ENCODE measurements at places on chromosomes 16 and 17. TPM values are rescaled to one million over a fixed set of nuclear protein-coding genes. Genes with fewer than 3 reads are reported as not detected.
A peak's percentile ranks its signal among the peaks of the same experiment; 100 is the strongest.

Gene CD300E
- polyA plus RNA-seq, result 0.92 TPM

Gene SLFN12
- polyA plus RNA-seq, result 2.5 TPM

Gene SLC35G6
- not detected for polyA plus RNA-seq

- H3K27ac ChIP-seq, result no peak overlapping the region
- no peak for DNase-seq
- H3K4me3 ChIP-seq, result no peak overlapping the region
- no peaks in the 10 kb centered on the region for H3K27me3 ChIP-seq
- H3K36me3 ChIP-seq, result no peaks in the 10 kb centered on the region
- H3K4me1 ChIP-seq, result peaks cover 29% of the 10 kb centered on the region
Measured at GRCh38 chr17:9410301-9410700, 165.3 kb downstream of the STX8 start.

- H3K4me3 ChIP-seq, result no peak overlapping the region
- H3K4me1 ChIP-seq, result peaks cover 5% of the 10 kb centered on the region
- H3K27me3 ChIP-seq, result no peaks in the 10 kb centered on the region
- DNase-seq, result no peak
Measured at GRCh38 chr17:45345246-45345553, 28.4 kb upstream of the MAP3K14 start.

GRCh38 chr17:42683407-42684034 lies 1.2 kb downstream of the CNTNAP1 start:
- H3K36me3 ChIP-seq, result no peaks in the 10 kb centered on the region
- no peak overlapping the region for H3K27ac ChIP-seq
- peaks cover 42% of the 10 kb centered on the region for H3K4me1 ChIP-seq
- H3K4me3 ChIP-seq, result no peak overlapping the region

DNA sequence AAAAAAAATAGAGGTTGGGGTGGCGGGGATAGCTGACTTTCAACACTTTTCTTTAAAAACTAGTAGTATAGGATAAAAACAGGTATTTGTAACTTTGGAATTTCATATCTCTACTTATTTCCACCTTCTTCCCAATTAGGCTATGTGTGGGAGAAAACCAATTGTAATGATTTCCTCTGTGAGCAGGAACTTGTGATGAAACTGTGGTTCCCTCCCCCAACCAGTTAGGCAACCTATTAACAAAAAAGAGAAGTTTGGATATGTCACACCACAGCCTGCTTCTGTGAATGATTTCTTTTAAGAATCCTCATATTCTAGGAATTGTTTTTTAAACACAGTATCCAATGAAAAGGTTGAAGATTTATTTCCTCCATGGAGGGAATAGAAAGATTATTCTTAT lies 1.9 kb downstream of the IGSF6 start:
- peaks cover 5% of the 10 kb centered on the region for H3K36me3 ChIP-seq
- peak; percentile 44 for DNase-seq
- H3K4me3 ChIP-seq, result peak overlapping the region; percentile 59
- H3K27me3 ChIP-seq, result no peaks in the 10 kb centered on the region
- no peak overlapping the region for H3K27ac ChIP-seq

DNA sequence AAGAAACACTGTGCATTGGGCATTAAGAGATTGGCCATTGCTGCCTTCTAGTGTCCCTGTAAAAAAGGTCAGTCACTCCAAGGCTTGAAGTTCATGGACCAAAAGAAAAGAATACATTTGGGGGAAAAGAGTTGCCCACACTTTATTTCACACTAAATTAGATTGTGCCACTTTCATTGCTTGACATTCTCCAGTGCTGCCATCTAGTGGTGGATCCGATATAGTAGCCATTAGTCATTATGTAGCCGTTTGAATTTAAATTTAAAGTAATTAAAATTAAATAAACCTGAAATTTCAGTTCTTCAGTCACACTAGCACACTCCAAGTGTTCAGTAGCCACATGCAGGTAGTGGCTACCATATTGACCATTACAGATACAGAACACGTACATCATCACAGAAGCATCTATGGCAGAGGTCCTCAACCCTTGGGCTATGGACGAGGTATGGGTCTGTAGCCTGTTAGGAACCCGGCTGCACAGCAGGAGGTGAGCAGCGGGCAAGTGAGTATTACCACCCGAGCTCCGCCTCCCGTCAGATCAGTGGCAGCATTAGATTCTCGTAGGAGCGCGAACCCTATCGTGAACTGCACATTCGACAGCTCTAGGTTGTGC lies 21.9 kb upstream of the CDH5 start:
- H3K27me3 ChIP-seq, result no peaks in the 10 kb centered on the region
- no peak overlapping the region for H3K4me3 ChIP-seq
- H3K27ac ChIP-seq, result no peak overlapping the region
- H3K4me1 ChIP-seq, result no peaks in the 10 kb centered on the region
- H3K36me3 ChIP-seq, result no peaks in the 10 kb centered on the region

DNA sequence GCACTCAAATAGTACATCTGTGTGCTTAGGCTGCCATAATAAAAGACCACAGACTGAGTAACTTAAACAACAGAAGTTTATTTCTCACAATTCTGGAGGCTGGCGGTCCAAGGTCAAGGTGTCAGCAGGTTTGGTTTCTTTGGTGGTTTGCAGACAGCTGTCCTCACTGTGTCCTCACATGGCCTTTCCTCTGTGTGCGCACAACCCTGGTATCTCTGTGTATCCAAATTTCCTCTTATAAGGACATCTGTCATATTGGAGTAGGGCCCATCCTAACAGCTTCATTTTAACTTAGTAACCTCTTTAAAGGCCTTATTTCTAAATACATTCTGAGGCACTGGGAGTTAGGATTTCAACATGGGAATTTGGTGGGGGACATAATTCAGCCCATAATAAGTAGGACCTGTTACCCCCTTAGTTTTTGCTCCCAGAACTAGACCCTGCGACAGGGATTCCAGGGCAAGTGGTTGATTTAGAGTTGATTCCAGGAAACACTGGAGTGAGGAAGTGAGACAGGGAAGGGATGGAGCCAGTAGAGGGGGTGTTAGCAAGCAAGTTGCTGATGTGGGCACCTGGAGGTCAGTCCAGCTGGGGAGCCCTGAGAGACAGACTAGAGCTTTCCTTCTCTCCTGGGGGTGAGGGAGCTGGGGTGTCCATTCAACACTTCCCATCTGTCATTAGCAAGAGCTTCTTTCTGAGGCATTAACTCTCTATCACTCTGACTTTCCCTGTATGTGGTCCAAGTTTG lies 10.9 kb upstream of the ALKBH5 start:
- H3K4me3 ChIP-seq, result no peak overlapping the region
- DNase-seq, result no peak
- no peak overlapping the region for H3K27ac ChIP-seq
- H3K4me1 ChIP-seq, result peaks cover 10% of the 10 kb centered on the region
- no peaks in the 10 kb centered on the region for H3K36me3 ChIP-seq

DNA sequence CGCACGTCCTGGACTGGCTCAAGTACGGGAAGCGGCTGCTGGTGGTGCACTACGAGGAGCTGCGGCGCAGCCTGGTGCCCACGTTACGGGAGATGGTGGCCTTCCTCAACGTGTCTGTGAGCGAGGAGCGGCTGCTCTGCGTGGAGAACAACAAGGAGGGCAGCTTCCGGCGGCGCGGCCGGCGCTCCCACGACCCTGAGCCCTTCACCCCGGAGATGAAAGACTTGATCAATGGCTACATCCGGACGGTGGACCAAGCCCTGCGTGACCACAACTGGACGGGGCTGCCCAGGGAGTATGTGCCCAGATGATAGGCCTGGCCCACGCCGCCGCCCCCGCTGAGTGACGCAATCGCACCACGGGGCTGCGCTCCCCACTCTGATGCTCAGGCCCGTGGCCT lies 50.2 kb downstream of the WSCD1 start:
- no peaks in the 10 kb centered on the region for H3K36me3 ChIP-seq
- H3K4me1 ChIP-seq, result no peaks in the 10 kb centered on the region
- no peak overlapping the region for H3K4me3 ChIP-seq
- no peaks in the 10 kb centered on the region for H3K27me3 ChIP-seq

- H3K36me3 ChIP-seq, result peaks cover 2% of the 10 kb centered on the region
- peaks cover 39% of the 10 kb centered on the region for H3K4me1 ChIP-seq
Measured at GRCh38 chr16:31354394-31355291, at the start of gene ITGAX. TSS of gene ITGAX (plus strand) at chr16:31355176. CDS start at chr16:31355255, 79 bp downstream.

GRCh38 chr17:45640141-45640850 lies 143.8 kb upstream of the CRHR1 start:
- no peak overlapping the region for H3K27ac ChIP-seq
- H3K4me3 ChIP-seq, result no peak overlapping the region
- H3K36me3 ChIP-seq, result peaks cover 12% of the 10 kb centered on the region
- no peaks in the 10 kb centered on the region for H3K4me1 ChIP-seq
- DNase-seq, result peak; percentile 76
- H3K27me3 ChIP-seq, result no peaks in the 10 kb centered on the region

DNA sequence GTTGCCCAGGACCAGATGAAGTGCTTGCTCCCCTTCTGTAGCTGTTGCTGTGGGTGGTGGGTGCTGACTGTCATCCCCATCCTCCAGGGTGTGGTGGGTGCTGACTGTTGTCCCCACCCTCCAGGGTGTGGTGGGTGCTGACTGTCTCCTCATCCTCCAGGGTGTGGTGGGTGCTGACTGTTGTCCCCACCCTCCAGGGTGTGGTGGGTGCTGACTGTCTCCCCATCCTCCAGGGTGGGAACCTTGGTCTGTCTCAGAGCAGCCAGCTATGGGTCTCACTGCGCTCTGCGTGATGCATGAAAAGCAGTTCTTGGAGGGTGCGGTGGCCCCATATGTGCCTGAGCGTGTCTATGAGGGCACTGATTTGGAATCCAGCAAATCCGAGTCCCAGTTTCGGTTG lies 163.8 kb downstream of the RPTOR start:
- no peak for DNase-seq
- H3K27me3 ChIP-seq, result no peaks in the 10 kb centered on the region
- peaks cover 17% of the 10 kb centered on the region for H3K36me3 ChIP-seq
- H3K4me1 ChIP-seq, result peaks cover 14% of the 10 kb centered on the region
- H3K4me3 ChIP-seq, result no peak overlapping the region
- no peak overlapping the region for H3K27ac ChIP-seq

- H3K27me3 ChIP-seq, result no peaks in the 10 kb centered on the region
- DNase-seq, result no peak
- no peak overlapping the region for H3K27ac ChIP-seq
Measured at GRCh38 chr16:57389087-57389468, 15.5 kb upstream of the CCL17 start.

DNA sequence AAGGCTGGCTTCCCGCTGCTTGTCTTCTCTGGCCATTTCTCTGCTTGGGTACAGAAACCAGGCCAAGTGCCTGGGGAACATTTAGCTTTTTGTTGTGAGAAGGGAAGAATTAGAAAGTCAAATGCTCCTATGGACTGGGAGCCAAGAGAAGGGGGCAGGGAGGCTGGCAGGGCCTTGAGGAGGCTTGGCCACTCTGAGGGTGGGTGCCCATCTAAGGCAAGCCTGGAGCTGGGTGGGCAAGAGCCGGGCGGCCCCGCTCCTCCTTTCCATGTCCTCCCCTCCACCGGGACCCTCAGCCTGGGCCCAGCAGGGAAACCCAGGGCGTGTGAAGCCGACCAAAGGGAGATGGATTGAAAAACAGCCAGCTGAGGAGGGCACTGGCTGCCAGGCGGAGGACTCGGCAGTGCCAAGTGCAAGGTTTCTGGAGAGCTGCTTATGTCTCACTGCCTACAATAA lies 69.4 kb downstream of the NTN1 start:
- no peak overlapping the region for H3K4me3 ChIP-seq
- no peak for DNase-seq
- no peaks in the 10 kb centered on the region for H3K27me3 ChIP-seq
- no peak overlapping the region for H3K27ac ChIP-seq
- H3K4me1 ChIP-seq, result no peaks in the 10 kb centered on the region
- H3K36me3 ChIP-seq, result no peaks in the 10 kb centered on the region

GRCh38 chr16:27254262-27254811 lies 14.2 kb downstream of the NSMCE1 start:
- no peaks in the 10 kb centered on the region for H3K27me3 ChIP-seq
- H3K27ac ChIP-seq, result peak overlapping the region; percentile 66
- H3K4me3 ChIP-seq, result no peak overlapping the region
- peaks cover 24% of the 10 kb centered on the region for H3K36me3 ChIP-seq
- peaks cover 27% of the 10 kb centered on the region for H3K4me1 ChIP-seq

GRCh38 chr17:61179380-61179806 lies 220.2 kb upstream of the TBX2 start:
- DNase-seq, result no peak
- H3K27me3 ChIP-seq, result no peaks in the 10 kb centered on the region
- no peaks in the 10 kb centered on the region for H3K36me3 ChIP-seq
- H3K4me3 ChIP-seq, result no peak overlapping the region
- H3K27ac ChIP-seq, result no peak overlapping the region

- no peaks in the 10 kb centered on the region for H3K4me1 ChIP-seq
- H3K27ac ChIP-seq, result no peak overlapping the region
- H3K36me3 ChIP-seq, result no peaks in the 10 kb centered on the region
- H3K27me3 ChIP-seq, result peaks cover 4% of the 10 kb centered on the region
- H3K4me3 ChIP-seq, result no peak overlapping the region
Measured at GRCh38 chr16:48158296-48158695, 2.5 kb upstream of the ABCC12 start.

DNA sequence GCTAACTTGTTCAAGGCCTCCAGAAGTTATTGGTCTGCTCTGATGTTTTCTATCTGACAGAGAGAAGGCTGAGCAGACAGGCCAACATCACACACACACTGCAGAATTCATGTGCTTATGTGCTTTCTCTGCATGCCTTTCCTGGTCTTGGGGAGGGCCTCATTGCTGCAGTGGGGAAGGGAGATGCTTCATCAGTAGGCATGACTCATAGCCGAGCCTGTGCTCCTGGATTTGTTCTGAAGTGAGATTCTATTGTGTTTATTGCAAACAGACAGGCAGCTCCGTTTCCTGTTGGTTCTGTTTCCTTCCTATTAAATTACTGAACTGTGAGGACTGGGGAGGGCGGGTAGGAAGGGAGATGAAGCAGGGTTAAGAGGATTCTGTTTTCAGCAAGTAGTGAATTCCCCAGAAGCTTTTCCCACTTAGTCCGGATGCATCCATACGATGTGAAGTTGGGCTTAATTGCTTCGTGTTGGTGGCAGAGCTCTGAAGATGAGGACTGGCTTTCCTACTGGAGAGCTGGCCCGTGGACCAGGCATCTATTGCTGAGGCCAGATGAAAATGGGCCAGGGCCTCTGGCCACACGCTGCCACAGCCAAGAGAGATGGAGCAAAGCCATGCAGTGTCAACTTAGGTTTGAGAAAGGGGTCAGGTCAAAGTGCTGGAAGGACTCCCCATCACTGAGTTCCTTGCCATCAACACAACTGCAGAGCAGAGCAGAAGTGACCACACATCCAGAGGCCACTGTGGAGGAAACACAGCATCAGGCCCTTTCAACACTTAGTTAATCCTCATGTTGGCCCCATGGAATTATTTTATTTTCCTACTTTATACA lies 179.3 kb downstream of the UTP18 start:
- H3K27ac ChIP-seq, result no peak overlapping the region
- H3K36me3 ChIP-seq, result no peaks in the 10 kb centered on the region
- DNase-seq, result no peak
- no peaks in the 10 kb centered on the region for H3K4me1 ChIP-seq

GRCh38 chr16:48246066-48246465 lies 1.3 kb downstream of the ABCC11 start:
- peaks cover 22% of the 10 kb centered on the region for H3K4me1 ChIP-seq
- no peak overlapping the region for H3K27ac ChIP-seq

DNA sequence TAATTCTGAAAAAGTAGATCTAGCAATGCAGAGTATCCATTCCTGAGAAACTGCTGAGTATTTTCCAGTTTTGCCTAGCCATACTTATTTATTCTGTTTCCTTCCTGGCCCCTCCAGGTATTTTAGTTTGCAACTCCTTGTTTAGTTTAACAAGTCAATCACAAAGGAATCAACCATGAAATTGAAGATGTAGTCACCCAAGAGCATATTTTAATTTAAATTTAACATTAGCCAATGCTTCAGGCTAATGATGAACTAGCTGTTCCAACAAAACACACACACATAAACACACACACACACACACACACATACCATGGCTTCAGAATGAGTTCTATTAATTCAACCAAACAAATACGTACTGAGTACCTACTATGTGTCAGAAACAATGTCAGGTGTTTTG lies 332.8 kb upstream of the ERCC4 start:
- no peak overlapping the region for H3K4me3 ChIP-seq
- no peaks in the 10 kb centered on the region for H3K4me1 ChIP-seq
- H3K27me3 ChIP-seq, result no peaks in the 10 kb centered on the region

All from B cell (primary cell).